Natural killer cell (primary cell): ENCODE measurements at places on chromosomes 7 and 10. TPM values are rescaled to one million over a fixed set of nuclear protein-coding genes. Genes with fewer than 3 reads are reported as not detected.

Gene SPDYE5
- total RNA-seq: 0.09 TPM

Gene OPN4
- total RNA-seq: not detected

Gene TMEM213
- not detected for total RNA-seq

Gene ARHGEF35
- 1.2 TPM for total RNA-seq

Gene C10orf105
- 0.52 TPM for total RNA-seq

Gene PTPRN2
- total RNA-seq: 1.3 TPM

Gene SNX8
- 8.3 TPM for total RNA-seq

DNA sequence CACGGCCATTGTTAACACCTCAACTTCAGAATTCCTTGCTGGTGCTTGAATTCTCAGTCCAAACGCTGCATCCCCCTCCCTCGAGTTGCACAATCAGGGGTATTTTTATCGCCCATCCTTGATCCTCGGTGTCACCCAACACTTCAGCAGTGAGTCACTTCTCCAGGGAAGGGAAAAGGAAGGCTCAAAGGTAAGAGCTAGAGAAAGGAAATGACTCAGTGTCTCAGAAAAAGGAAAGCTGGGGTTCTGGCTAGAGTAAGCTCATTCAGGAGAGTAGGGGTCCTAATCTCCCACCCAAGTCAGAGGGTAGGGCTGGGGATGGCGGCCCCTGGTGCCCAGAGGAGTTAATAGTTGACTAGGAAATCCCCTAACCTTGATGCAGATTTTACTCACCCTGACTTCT lies 39.8 kb upstream of the TRIM8 start:
- no peaks in the 10 kb centered on the region for H3K27me3 ChIP-seq
- H3K27ac ChIP-seq: no peak overlapping the region
- peaks cover 29% of the 10 kb centered on the region for H3K36me3 ChIP-seq
- no peaks in the 10 kb centered on the region for H3K4me1 ChIP-seq

DNA sequence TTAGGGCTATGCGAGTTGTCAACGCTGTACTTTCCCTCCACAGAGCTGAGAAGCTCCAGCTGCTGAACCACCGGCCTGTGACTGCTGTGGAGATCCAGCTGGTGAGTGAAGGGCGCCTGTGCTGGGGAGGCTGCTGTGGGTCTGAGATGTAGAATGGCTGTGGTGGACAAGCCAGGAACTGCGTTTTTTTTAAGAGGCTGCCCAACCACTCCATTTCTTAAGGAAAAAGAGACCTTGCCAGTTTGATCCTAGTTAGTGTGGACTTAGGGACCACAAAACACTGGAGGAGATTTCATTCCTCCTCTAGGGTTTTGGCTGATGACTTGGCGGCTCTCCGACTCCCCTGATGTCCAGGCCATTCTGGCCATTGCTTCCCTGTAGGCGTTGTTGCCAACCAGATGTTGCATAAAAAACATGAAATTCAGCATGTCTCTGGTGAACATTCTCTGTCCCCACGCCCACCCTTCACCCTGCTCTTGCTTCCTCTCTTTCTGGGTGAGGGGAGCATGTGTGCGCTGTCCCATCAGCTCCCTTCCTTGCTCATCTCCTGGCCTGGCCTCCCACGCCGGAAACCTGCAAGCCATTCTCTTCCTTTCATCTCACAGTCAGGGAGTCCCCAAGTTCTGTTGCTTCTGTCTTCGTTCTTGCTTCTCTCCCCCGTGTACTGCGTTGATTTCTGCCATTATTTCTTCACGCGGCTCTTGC lies 30.9 kb downstream of the CRCP start:
- DNase-seq: no peak
- H3K27me3 ChIP-seq: no peaks in the 10 kb centered on the region
- no peak overlapping the region for H3K27ac ChIP-seq
- H3K4me3 ChIP-seq: no peak overlapping the region

GRCh38 chr7:19709249-19709578 lies 377 bp upstream of the POLR1F start:
- H3K4me1 ChIP-seq: peaks cover 15% of the 10 kb centered on the region
- H3K27ac ChIP-seq: peak overlapping the region; percentile 83
- DNase-seq: no peak
- H3K4me3 ChIP-seq: peak overlapping the region; percentile 96
- H3K36me3 ChIP-seq: no peaks in the 10 kb centered on the region

DNA sequence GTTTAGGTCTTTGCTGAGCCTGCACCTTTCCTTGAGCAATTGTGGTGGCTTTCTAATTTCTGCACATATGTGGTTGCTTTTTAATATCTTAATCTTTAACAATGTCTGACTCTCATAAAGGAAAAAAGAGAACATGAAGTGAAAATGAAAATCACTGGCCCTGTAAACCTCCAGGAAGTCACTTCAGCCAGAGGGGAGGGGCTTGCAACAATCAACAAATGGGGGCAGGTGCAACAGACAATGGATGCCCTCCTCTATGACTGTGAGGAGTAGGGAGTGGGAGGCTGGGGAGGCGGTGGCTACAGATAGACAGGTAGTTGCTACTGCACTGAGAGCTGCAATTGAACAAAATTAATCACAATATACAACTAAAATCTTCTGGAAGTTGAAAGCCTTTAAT lies 1377.4 kb downstream of the XPNPEP1 start:
- H3K4me1 ChIP-seq: no peaks in the 10 kb centered on the region
- H3K27me3 ChIP-seq: no peaks in the 10 kb centered on the region
- no peak for DNase-seq
- H3K4me3 ChIP-seq: no peak overlapping the region
- no peak overlapping the region for H3K27ac ChIP-seq

DNA sequence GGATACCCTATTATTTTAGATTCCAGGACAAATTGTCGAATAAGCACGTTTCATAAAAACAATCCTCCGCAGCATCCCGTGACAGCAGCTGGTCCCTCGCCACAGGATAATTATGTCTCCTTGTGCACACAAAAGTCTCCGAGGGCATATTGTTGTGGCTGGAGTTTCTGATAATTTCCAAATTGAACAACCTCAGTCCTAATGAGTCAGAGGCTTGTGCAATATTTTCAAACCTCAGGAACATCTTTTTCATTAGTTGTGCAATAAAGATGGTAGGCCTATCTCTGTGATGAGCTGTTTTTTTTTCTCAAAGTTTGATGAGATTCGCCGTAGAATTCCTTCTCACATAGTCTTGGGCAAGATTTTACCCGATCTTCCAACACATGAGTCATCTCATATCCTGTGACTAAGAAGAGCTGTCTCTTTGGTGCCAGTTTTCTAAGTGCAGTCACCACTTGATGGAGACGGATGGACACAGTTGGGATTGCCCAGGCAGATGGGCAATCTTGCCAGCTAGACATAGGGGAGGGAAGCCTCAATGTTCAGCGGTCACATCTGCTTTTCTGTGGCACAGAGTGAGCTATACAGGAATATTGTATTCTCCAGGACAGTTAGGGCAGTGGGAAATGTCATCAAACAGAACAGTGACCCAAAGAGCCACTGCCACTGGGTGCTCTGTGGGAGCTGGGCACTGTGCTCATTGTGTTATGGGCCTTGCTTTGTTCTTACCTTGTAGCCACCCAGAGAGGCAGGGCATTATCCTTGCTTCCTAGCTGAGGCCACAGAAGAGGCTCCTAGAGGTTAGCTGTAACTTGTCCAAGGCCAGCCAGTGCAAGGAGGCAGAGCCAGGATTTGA lies 7.8 kb downstream of the HTRA1 start:
- H3K4me3 ChIP-seq: no peak overlapping the region
- no peaks in the 10 kb centered on the region for H3K4me1 ChIP-seq
- H3K27me3 ChIP-seq: no peaks in the 10 kb centered on the region
- no peaks in the 10 kb centered on the region for H3K36me3 ChIP-seq
- DNase-seq: no peak

- H3K4me1 ChIP-seq: peaks cover 6% of the 10 kb centered on the region
- H3K36me3 ChIP-seq: no peaks in the 10 kb centered on the region
- H3K4me3 ChIP-seq: no peak overlapping the region
- H3K27ac ChIP-seq: peak overlapping the region; percentile 95
- no peaks in the 10 kb centered on the region for H3K27me3 ChIP-seq
Measured at GRCh38 chr7:140926021-140926817, 1.5 kb upstream of the BRAF start.

- no peaks in the 10 kb centered on the region for H3K27me3 ChIP-seq
- no peak overlapping the region for H3K4me3 ChIP-seq
- H3K36me3 ChIP-seq: no peaks in the 10 kb centered on the region
- peak overlapping the region; percentile 72 for H3K27ac ChIP-seq
- no peak for DNase-seq
Measured at GRCh38 chr10:69057951-69058297, 30.0 kb upstream of the SRGN start.

GRCh38 chr10:63286754-63287264 lies 153.7 kb downstream of the NRBF2 start:
- no peak overlapping the region for H3K4me3 ChIP-seq
- no peaks in the 10 kb centered on the region for H3K27me3 ChIP-seq

GRCh38 chr10:69896606-69897231 lies 95.0 kb downstream of the COL13A1 start:
- no peak overlapping the region for H3K4me3 ChIP-seq
- no peak for DNase-seq
- H3K27me3 ChIP-seq: no peaks in the 10 kb centered on the region
- no peaks in the 10 kb centered on the region for H3K36me3 ChIP-seq
- H3K27ac ChIP-seq: no peak overlapping the region

- no peak overlapping the region for H3K4me3 ChIP-seq
- no peaks in the 10 kb centered on the region for H3K4me1 ChIP-seq
- no peak overlapping the region for H3K27ac ChIP-seq
- no peaks in the 10 kb centered on the region for H3K36me3 ChIP-seq
- no peaks in the 10 kb centered on the region for H3K27me3 ChIP-seq
- DNase-seq: no peak
Measured at GRCh38 chr7:12583176-12583575, 12.7 kb downstream of the SCIN start.

DNA sequence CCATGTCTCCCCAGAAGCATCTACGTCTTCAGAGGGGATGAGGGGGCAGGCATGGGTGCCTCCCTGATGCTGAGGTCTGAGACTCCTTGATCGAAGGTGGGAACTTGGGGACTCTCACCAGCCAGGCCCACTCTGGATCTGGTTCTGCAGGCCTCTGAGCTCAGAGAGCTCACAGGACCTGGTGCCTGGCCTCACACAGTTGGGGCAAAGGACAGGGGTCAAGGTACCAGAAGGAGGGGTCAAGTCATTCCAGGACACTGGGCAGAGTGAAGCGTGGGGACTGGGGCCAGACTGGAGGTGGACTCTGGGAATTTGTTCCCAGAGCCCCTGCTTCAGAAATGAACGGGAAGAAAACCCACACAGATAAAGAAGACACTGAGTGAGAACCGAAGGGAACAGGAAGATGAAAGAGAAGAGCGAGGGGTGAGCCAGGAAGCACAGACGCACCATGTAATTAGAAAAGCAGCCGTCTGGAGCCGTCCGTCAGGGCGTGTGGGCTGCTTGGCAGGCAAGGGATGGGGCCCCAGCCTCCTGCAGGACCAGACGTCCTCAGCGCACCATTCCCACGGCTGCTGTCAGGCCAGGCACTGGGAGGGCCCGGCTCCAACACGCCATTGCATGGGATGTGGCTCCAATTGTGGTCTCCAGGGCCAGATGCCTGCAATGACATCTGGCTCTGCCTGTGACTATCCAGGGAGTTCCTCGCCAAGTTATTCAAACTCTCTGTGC lies 47.7 kb downstream of the ZCCHC24 start:
- H3K4me1 ChIP-seq: no peaks in the 10 kb centered on the region
- H3K27ac ChIP-seq: no peak overlapping the region
- no peaks in the 10 kb centered on the region for H3K27me3 ChIP-seq
- no peak overlapping the region for H3K4me3 ChIP-seq
- no peaks in the 10 kb centered on the region for H3K36me3 ChIP-seq
- no peak for DNase-seq

GRCh38 chr10:7035126-7035761 lies 375.6 kb downstream of the SFMBT2 start:
- H3K27me3 ChIP-seq: no peaks in the 10 kb centered on the region
- peaks cover 38% of the 10 kb centered on the region for H3K4me1 ChIP-seq
- no peak overlapping the region for H3K4me3 ChIP-seq
- H3K27ac ChIP-seq: peak overlapping the region; percentile 50
- H3K36me3 ChIP-seq: no peaks in the 10 kb centered on the region

DNA sequence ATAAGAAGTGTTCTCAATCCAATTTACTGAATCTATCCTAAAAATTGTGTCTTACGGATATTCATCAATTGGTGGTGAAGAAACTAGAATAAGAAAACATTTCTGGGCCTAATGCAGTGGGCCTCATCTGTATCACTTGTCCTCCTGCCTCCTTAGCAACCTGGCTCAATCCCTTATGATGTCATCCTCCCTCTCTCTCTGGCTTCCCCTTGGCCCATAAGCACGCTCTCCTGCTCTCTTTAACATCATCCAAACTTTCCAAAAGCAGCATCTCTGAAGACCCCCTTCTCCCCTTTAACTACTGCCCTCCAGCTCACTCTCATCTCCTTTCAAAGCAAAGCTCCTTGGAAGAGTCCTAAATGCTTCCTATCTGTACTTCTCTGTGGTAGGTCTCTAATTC lies 4.7 kb upstream of the STN1 start:
- H3K4me1 ChIP-seq: peaks cover 13% of the 10 kb centered on the region
- no peak for DNase-seq
- H3K27ac ChIP-seq: no peak overlapping the region
- no peaks in the 10 kb centered on the region for H3K27me3 ChIP-seq
- no peaks in the 10 kb centered on the region for H3K36me3 ChIP-seq

- H3K36me3 ChIP-seq: no peaks in the 10 kb centered on the region
- no peak overlapping the region for H3K27ac ChIP-seq
- H3K4me1 ChIP-seq: no peaks in the 10 kb centered on the region
- no peak for DNase-seq
- no peaks in the 10 kb centered on the region for H3K27me3 ChIP-seq
Measured at GRCh38 chr7:51620706-51621105, 304.1 kb upstream of the COBL start.

- H3K36me3 ChIP-seq: peaks cover 11% of the 10 kb centered on the region
- DNase-seq: no peak
- no peak overlapping the region for H3K27ac ChIP-seq
- H3K27me3 ChIP-seq: no peaks in the 10 kb centered on the region
- H3K4me1 ChIP-seq: peaks cover 18% of the 10 kb centered on the region
Measured at GRCh38 chr10:95655571-95656290, 780 bp downstream of the ALDH18A1 start.

GRCh38 chr7:22854158-22855048 lies 31.8 kb upstream of the TOMM7 start:
- H3K4me1 ChIP-seq: peaks cover 20% of the 10 kb centered on the region
- H3K27me3 ChIP-seq: no peaks in the 10 kb centered on the region
- H3K36me3 ChIP-seq: peaks cover 6% of the 10 kb centered on the region
- peak; percentile 89 for DNase-seq
- H3K27ac ChIP-seq: peak overlapping the region; percentile 76
- H3K4me3 ChIP-seq: peak overlapping the region; percentile 62

DNA sequence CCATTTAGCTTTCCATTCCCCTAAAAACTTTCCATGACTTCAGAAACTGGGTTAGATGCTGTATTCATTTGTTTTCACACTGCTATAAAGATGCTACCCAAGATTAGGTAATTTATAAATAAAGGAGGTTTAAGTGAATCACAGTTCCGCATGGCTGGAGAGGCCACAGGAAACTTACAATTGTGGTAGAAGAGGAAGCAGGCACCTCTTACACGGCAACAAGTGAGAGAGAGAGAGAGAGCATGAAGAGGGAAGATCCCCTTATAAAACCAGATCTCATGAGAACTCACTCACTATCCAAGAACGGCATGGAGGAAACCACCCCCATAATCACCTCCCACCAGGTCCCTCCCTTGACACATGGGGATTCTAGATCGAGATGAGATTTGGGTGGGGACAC lies 336.8 kb downstream of the TFEC start:
- H3K4me3 ChIP-seq: no peak overlapping the region
- H3K27ac ChIP-seq: no peak overlapping the region
- DNase-seq: no peak
- no peaks in the 10 kb centered on the region for H3K27me3 ChIP-seq
